ENCODE measurements at places on chromosomes 4 and X. TPM values are rescaled to one million over a fixed set of nuclear protein-coding genes. Genes with fewer than 3 reads are reported as not detected.

TRAPPC11 gene
- total RNA-seq: 33.4 TPM

DNA sequence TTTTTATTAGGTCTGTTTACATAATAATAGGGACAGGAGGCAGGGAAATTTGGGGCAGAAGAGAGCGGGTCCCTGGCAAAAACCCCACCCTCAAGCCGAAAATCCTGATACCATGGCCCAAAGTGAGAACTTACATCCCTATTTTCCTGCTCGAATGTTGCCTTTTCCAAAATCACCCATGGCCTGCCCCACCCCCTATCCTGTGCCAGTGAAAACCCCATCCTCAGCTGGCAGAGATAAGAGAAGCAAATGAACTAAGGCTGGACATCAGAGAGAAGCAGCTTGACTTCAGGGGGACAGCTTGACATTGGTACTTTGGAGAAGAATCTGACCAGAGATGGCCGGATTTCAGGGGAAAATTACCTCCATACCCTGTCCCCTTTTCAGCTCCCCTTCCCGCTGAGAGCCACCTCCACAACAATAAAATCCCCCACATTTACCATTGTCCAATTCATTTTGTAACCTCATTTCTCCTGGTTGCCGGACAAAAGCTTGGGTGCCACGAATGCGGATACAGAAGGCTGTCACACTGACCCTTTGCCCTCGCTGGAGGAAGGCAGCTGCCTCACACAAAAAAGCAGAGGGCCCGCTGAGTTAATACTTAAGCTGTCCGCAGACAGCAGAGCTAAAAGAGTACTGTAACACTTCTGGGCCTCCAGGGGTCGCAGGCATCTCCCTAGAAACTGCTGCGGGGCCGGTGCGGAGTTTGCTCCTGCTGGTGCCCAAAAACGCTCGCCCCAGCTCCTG lies 196.2 kb downstream of the SNCA start:
- no peak overlapping the region for H3K4me3 ChIP-seq
- H3K27ac ChIP-seq: no peak overlapping the region
- DNase-seq: peak; percentile 30
- H3K36me3 ChIP-seq: no peaks in the 10 kb centered on the region
- H3K4me1 ChIP-seq: no peaks in the 10 kb centered on the region

- H3K27me3 ChIP-seq: no peaks in the 10 kb centered on the region
- DNase-seq: no peak
- H3K36me3 ChIP-seq: peaks cover 35% of the 10 kb centered on the region
- H3K27ac ChIP-seq: no peak overlapping the region
- peaks cover 22% of the 10 kb centered on the region for H3K4me1 ChIP-seq
Observed at GRCh38 chrX:153917869-153918268, 8.2 kb downstream of the ARHGAP4 start.

DOK7 gene
- total RNA-seq: not detected

- no peak for DNase-seq
- H3K27me3 ChIP-seq: peaks cover 6% of the 10 kb centered on the region
- no peak overlapping the region for H3K27ac ChIP-seq
- no peaks in the 10 kb centered on the region for H3K4me1 ChIP-seq
- no peaks in the 10 kb centered on the region for H3K36me3 ChIP-seq
Observed at GRCh38 chr4:41140410-41140809, 73.9 kb downstream of the APBB2 start.

GRCh38 chrX:129737916-129738315 lies 863 bp upstream of the XPNPEP2 start:
- DNase-seq: no peak
- H3K4me3 ChIP-seq: no peak overlapping the region
- peaks cover 16% of the 10 kb centered on the region for H3K4me1 ChIP-seq

DNA sequence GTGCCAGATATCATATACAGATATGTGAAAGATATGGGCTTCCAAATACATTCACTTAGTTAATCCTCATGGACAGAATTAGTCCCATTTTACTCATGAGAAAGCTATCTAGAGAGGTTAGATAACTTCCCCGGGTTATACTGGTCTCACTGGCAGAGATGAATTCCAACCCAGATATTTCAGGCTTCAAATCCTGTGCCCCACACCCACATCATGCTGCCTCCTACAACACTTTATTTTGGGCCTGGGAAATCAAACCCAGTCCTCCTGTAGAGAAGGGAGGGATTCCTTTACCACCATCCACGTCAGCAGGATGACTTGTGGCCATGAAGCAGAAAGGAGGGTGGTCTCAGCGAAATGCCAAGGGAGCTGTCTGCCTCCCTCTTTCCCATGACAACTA lies 113.8 kb downstream of the ATP10D start:
- no peaks in the 10 kb centered on the region for H3K27me3 ChIP-seq
- H3K4me3 ChIP-seq: no peak overlapping the region
- no peak for DNase-seq
- H3K36me3 ChIP-seq: no peaks in the 10 kb centered on the region
- no peak overlapping the region for H3K27ac ChIP-seq
- H3K4me1 ChIP-seq: no peaks in the 10 kb centered on the region

- H3K27ac ChIP-seq: no peak overlapping the region
- H3K4me3 ChIP-seq: no peak overlapping the region
- H3K27me3 ChIP-seq: no peaks in the 10 kb centered on the region
- DNase-seq: no peak
- peaks cover 8% of the 10 kb centered on the region for H3K36me3 ChIP-seq
Observed at GRCh38 chr4:37935026-37935425, 25.2 kb upstream of the PTTG2 start.

PABPC4L gene
- not detected for total RNA-seq

DNA sequence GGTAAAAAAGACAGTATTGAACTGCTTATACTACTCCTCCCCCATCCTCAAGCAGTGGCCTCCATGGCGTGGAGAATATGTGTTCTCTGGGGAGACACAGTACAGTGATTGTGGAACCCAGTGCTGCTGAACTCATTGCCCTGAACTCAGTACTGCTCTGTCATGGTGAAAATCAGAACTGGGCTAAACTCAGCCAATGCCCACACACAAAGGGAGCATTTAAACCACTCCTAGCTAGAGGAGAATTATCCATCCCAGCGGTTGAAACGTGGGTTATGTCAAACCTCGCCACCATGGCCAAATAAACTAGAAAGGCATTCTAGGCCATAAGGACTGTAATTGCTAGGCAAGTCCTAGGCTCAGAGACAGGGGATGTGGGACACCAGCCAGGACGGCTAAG lies 131.8 kb downstream of the SPOCK3 start:
- H3K27me3 ChIP-seq: no peaks in the 10 kb centered on the region
- H3K4me3 ChIP-seq: no peak overlapping the region
- no peak for DNase-seq
- H3K36me3 ChIP-seq: no peaks in the 10 kb centered on the region
- no peak overlapping the region for H3K27ac ChIP-seq

DNA sequence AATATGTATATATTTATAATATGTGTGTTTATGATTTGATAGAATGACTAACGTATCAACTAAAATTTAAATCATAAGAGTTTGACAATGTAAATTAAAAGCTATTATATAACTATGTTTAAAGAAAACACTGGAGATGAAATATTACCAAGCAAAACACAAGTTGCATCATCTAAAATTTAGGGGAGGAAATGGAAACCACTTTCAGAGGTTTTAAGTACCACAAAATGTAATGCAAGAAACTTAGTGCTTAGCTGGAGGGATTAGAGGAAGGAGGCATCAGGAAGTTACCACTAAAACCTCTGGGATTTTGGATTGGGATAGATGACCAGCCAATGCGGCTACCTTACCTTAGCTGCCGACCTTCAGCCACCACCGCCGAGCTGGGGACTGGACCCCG lies 1192.1 kb upstream of the PRKX start:
- DNase-seq: no peak
- H3K4me3 ChIP-seq: no peak overlapping the region
- no peaks in the 10 kb centered on the region for H3K36me3 ChIP-seq
- no peaks in the 10 kb centered on the region for H3K4me1 ChIP-seq
- H3K27ac ChIP-seq: no peak overlapping the region
- H3K27me3 ChIP-seq: no peaks in the 10 kb centered on the region

- no peaks in the 10 kb centered on the region for H3K27me3 ChIP-seq
- no peak for DNase-seq
- no peaks in the 10 kb centered on the region for H3K36me3 ChIP-seq
- H3K4me3 ChIP-seq: no peak overlapping the region
Observed at GRCh38 chrX:98717970-98718369, 1692.1 kb downstream of the PCDH19 start.

DNA sequence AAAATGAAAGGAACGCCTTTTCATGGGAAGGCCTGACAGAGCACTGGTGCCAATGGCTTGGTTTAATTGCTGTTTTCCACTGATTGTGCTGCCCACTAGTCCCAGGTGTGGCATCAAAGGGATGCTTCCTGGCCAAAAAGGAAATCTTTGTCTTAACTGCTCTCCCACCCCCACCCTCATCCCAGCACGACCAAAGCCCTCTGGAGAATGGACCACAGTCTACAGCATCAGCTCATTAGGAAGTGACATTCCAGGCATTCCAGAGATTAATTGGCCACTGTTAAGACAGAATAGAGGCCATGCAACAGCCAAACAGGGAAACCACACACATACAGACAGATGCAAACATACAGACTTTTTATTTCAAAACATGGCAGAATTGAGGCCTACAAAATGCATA lies 143.2 kb downstream of the LHFPL1 start:
- no peaks in the 10 kb centered on the region for H3K4me1 ChIP-seq
- no peak overlapping the region for H3K27ac ChIP-seq
- H3K36me3 ChIP-seq: no peaks in the 10 kb centered on the region
- no peak for DNase-seq
- H3K4me3 ChIP-seq: no peak overlapping the region

DNA sequence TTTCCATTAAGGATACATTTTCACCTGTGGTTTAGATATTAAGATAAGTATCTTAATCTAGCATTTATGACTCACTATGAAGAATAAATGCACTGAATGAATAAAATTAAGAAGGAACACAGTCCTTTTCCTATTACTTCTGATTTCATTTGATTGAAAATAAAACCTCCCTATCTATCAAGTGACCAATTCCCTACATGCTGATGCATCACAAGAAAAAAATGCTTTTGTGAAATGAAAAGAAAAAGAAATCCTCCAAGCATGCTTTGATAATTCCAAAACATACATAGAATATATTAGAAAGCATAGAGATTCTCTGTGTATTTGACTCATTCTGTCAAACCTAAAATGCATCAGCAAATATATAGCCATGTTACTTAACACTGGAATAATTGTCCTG lies 37.1 kb downstream of the PCDH10 start:
- no peak for DNase-seq
- no peaks in the 10 kb centered on the region for H3K36me3 ChIP-seq
- no peaks in the 10 kb centered on the region for H3K4me1 ChIP-seq
- no peaks in the 10 kb centered on the region for H3K27me3 ChIP-seq
- H3K4me3 ChIP-seq: no peak overlapping the region
- no peak overlapping the region for H3K27ac ChIP-seq

DNA sequence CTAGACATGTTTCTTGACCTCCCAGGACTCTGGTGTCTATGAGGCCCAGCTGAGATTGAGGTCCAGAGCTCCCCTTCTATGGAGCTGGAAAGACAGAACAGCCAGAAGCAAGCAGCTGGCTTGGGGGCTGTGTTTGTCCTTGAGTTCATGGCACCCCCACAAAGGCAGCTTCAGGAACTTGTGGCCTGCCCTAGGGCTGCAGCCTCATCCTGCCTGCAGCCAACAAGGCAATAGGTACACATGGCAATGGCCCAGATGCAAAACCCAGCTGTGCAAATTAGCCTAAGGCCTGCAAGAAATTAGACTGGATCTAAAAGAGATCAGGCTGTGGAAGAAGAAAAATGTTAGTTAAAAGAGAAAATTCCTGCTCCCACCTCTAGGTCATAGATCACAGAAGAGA lies 131.7 kb upstream of the NALF2 start:
- no peaks in the 10 kb centered on the region for H3K27me3 ChIP-seq
- DNase-seq: no peak
- no peaks in the 10 kb centered on the region for H3K4me1 ChIP-seq
- H3K36me3 ChIP-seq: no peaks in the 10 kb centered on the region

RHOH gene
- 645 TPM for total RNA-seq

DNA sequence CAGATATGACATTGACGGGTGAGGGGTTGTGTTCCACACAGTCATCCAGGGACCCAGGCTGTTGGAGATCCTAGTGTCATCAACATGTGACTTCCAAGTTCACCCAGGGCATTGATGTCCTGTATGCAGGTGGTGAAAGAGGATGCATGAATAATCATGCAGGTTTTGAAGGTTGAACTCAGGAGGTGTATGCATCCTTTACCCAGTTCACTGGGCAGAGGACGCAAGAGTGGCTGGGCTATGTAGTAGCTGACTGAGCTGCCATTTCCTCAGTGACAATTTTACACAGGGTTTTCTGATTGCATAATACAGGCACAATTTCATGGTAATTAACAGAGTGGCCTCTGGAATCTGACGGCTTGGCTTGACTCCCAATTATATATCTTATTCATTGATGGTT lies 323.0 kb downstream of the HS3ST1 start:
- H3K36me3 ChIP-seq: no peaks in the 10 kb centered on the region
- no peak overlapping the region for H3K4me3 ChIP-seq
- no peaks in the 10 kb centered on the region for H3K4me1 ChIP-seq
- H3K27me3 ChIP-seq: no peaks in the 10 kb centered on the region
- H3K27ac ChIP-seq: no peak overlapping the region

DNA sequence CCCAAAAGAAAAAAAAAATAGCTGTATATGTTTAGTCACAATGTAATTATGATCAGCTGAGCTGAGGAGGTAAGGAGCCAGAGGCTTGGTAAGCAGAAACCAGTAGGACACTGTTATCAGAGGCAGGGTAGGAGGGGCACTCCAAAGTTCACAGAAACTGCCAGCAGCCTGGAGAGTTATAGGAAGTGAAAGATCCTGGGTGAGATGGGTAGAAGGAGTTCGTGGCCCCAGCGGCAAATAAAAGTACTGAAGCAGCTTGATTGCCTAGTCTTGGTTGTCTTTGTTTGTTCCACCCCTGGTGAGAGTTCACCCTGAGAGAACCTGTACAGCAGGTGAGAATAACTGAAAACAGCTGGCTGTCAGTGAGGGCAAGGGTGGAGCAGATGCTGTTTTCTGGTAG lies 340.8 kb downstream of the ADGRL3 start:
- no peak overlapping the region for H3K4me3 ChIP-seq
- no peaks in the 10 kb centered on the region for H3K27me3 ChIP-seq
- no peaks in the 10 kb centered on the region for H3K36me3 ChIP-seq
- no peaks in the 10 kb centered on the region for H3K4me1 ChIP-seq
- DNase-seq: no peak

- H3K27ac ChIP-seq: no peak overlapping the region
- H3K27me3 ChIP-seq: peaks cover 65% of the 10 kb centered on the region
- peaks cover 30% of the 10 kb centered on the region for H3K4me1 ChIP-seq
- DNase-seq: no peak
- H3K4me3 ChIP-seq: peak overlapping the region; percentile 54
Observed at GRCh38 chr4:54099287-54099747, 646 bp upstream of the GSX2 start.

GRCh38 chrX:108642273-108642628 lies 94.1 kb downstream of the IRS4 start:
- no peaks in the 10 kb centered on the region for H3K27me3 ChIP-seq
- no peak overlapping the region for H3K4me3 ChIP-seq
- no peak overlapping the region for H3K27ac ChIP-seq
- DNase-seq: no peak
- no peaks in the 10 kb centered on the region for H3K4me1 ChIP-seq
- no peaks in the 10 kb centered on the region for H3K36me3 ChIP-seq

CCKAR gene
- total RNA-seq: not detected

Measured in CD4-positive, CD25-positive, alpha-beta regulatory T cell (primary cell).